ENCODE measurements at places on chromosomes 6 and 20.

- DNase-seq = no peak
Observed at GRCh38 chr6:118930680-118931079, 4.3 kb downstream of the MCM9 start.

GRCh38 chr6:53928641-53929040, 133.8 kb downstream of the LRRC1 start:
- DNase-seq = no peak

DNA sequence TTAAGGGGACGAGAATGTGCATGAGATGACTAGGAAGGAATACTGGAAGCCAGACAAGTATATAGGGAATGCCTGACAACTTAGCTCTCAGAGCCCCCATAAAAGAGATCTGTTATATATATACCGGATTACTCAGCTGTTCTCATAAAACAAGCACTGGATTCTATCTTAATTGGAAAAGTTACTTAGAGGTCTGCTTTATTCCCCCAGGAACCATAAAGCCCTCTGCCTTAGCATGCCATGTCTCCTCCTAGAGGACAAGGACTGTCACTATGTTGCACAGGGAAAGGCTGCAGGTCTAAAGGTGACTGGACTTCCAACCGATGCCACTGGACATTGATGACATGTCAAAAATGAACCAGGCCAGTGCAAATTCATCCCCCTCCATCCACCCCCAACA, 6.4 kb downstream of the EXOC2 start:
- no peak for DNase-seq

- no peak for DNase-seq
Observed at GRCh38 chr6:136226674-136227377, 23.3 kb downstream of the MTFR2 start.

DNA sequence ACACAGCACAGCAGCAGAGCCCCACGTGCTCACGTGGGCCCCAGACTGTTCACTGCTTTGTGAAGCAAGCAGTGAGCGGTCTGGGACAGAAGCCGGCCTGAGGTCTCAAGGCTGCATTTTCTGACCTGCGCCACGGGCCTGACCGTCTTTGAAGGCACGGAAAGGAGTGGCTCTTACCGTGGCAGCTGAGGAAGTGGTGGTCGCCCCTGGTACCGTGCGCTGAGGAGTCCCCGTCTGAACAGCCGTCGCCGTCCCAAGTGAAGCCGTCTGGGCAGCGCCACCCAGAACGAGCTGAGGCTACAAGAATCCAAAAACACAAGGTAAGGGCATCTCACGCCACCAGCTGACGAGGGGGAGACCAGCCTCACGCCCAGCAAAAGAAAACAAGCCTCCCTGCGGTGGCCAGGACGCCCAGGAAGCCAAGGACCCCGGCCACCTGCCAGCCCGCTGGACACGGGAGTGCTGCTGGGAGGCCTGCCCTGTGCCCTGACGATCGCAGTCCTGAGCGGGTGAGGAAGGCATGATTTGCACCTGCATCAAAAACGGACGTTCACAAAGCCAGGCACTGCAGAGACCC, 55.7 kb downstream of the TAF4 start:
- DNase-seq = no peak

GRCh38 chr6:79630883-79631692, at the start of gene SH3BGRL2:
Gene SH3BGRL2 (plus strand): TSS chr6:79631329. CDS start chr6:79631462, 133 bp downstream.
- no peak for DNase-seq
